AG10803 (cell line): ENCODE measurements at places on chromosomes 1 and 21.

DNA sequence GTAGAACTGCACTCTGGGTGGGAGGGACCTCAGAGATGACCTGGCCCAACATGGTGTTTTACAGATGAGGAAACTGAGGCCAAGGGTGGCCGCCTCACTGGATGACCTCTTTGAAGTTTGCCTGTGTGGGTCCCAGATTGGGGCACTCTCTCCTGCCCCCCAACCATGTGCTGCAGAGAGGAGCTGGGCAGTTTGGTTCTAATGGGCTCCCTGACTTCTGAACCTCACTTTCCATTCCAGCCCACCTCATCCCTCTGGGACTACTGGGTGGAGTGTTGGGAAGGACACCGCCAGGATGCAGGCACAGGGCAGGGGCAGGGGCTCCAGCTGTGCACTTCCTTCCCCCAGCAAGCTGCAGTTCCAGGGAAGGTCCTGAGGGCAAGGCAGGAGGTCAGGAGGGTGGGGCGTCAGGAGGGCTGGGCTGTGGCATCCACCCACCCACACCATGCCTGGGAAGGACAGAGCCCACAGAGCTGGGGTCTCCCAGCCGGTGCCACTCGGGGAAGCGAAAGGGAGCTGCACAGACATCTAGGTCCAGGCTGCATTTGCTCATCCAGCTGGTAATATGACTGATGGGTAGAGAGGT is 10.3 kb upstream of the EPS8L3 start:
- DNase-seq = no peak

DNA sequence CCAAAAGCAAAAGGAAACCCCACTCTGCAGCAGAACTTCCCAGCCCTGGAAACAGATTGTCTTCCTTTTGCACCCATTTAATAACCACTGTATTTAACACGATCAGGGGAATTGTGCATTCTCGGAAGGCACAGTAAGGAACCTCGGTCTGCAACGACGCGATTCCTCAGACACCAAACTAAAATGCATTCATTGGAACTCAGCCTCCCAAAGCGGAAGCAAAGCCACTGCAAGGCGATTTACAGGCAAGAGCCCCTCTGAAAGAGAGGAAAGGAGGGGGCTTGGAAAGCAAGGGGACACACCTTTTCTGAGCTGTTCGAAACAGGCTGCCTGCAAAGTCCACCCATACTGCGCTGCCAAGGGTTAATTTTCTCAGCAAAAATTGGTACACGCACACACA is 297.7 kb downstream of the OMA1 start:
- DNase-seq = no peak

GRCh38 chr1:32957017-32957416 is 7.6 kb downstream of the RNF19B start:
- no peak for DNase-seq

DNA sequence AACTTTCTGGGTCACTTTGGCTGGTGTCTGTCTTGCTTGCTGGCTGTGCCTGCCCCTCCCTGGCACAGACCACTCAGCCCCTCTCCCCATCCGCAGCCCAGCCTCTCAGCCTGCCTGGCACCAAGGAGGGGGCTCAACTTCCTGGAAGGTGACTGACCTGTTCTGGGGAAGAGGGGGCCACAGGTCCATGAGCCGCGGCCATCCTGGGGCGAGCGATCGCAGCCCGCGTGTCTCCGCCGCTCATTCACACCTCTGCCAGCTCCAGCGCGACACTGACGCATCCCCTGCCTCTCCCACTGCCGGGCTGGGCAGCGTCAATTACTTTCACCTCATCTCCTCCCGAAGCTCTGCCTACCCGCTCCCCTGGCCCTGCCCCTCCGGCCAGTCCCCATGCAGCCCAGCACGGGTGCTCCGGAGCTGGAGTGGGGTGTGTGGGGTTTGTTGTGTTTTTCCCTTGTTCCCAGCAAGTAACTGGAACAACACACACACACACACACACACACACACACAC is 14.3 kb downstream of the SLC6A9 start:
- no peak for DNase-seq

DNA sequence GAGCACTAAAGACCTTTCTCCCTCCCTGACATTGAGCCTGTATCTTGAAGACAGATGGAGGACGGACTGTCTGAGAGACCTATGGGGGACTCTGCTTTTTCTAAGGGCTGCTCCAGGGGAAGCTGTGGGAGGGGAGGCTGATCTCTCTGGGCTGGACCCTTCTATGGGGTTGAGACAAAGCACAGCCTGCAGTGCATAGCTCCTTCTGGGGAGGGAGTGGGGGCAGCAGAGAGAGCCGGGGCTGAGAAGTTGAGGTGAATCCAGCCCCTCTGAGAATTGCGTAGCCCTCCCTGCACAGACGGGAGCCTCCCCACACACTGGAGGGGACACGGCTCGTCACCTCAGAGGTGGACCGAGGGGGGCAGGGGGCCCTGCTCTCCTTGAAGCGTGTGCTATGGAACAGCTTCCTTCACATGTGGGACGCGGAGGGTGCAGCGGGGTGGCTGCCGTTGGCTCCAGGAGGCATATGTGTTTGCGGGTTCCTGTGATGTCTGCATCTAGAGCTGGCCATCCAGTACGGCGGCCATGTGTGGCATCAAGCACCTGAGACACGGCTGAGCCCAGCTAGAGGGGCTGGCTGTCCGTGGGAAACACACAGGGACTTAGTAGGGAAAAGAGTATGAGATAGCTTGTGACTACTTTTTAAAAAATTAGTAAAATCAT is 299.1 kb downstream of the CAMTA1 start:
- no peak for DNase-seq

DNA sequence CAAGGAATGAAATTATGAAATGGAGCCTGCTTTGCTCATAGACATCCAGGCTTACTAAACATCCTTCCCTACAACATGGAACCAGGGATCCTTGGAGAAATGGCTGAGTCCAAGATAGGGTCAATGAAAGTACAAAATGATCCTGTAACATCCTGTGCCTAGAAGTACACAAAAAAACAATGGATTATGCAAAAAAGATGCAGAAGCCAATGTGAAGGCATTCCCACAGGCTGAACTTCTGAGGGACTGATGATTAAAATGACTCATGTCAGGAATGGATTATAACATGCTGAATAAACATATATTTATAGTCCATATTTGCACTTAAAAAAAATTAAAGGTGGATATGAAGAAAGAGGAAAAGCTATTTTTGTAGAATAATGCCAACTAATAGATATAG is 10.4 kb upstream of the HOOK1 start:
- no peak for DNase-seq

GRCh38 chr1:23475134-23475628 is 8.8 kb downstream of the ASAP3 start:
- peak; percentile 90 for DNase-seq

DNA sequence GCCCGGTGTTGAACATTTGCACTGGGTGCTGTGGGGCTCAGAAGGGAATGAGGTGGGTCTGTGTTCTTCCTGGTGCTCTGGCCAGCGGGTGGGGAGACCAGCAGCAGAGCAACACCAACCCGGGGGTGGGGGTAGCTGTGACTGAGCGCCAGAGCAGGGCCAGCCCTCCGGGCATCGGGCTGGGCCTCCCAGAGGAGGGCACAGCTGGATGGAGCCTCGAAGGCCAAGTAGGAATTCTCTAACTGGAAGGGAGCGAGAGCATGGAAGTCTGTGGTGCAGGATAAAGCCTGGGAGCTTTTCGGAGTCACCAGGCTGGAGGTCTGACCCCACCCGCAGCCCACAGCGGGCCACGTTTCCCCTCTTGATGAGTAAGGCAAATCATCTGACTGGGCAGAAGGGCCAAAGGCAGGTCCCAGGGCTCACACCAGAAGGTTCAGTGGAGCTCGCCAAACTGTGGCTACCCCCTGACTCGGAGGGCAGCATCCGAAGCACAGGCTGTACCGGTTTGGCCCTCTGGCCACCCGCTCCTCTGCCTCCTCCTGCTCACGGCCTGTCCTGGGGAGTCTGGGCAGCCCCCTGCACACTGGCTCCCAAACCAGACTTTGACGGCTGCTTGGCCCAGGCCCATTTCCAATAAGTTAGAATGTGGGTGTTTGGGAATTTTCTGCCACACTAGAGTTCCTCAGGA is 18.8 kb downstream of the SLC1A7 start:
- DNase-seq = peak; percentile 83
